Activated naive CD8-positive, alpha-beta T cell treated with anti-CD3 and anti-CD28 coated beads, Interleukin-2, amount 50 U/mL, for 24 hours (primary cell): ENCODE measurements at places on chromosomes 11 and 22.
A peak's percentile ranks its signal among the peaks of the same experiment; 100 is the strongest.

DNA sequence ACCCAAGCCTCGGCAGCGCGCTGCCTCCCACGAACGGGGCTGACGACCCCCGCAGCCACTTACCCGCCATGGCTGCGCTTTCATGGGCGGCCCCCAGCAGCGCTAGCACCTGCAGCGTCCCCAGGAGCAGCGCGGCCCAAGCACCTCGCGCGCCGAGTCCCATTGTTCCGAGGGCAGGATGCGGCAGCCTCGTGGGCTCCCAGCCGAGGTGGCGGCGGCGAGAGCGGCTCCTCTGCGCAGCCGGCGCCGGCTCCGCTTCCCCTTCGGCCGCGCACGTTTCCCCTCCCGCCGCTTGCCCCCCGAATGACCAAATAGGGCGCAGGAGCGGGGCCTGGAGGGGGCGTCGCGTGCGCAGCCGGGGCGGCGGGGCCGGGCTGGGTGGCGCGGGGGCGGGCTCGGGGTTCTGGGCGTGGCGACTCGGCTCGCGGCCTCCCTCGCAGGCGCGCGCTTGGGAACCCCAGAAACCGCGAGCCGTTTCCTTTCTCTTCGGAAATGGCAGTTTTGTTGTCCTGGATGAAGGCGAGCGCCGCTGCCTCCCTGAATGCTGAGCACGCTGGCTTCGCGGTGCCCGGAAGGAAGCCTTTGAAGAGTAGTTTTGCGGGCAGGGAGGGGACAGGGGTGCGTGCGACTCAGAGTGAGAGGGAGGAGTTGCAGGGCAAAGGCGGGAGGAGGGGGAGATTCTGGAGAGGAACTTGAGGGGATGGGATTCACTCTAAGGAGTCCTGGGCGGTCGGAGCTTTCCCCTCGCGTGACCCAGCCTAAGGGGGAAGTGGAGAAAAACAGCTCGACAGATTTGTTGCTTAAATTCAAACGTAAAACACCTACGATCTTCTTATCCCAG lies at the start of gene TMEM123:
TMEM123 (minus strand) TSS at position 305 of the 841 bp plus-strand sequence; CDS start at position 163, 142 bp downstream.
- DNase-seq = peak; percentile 94

DNA sequence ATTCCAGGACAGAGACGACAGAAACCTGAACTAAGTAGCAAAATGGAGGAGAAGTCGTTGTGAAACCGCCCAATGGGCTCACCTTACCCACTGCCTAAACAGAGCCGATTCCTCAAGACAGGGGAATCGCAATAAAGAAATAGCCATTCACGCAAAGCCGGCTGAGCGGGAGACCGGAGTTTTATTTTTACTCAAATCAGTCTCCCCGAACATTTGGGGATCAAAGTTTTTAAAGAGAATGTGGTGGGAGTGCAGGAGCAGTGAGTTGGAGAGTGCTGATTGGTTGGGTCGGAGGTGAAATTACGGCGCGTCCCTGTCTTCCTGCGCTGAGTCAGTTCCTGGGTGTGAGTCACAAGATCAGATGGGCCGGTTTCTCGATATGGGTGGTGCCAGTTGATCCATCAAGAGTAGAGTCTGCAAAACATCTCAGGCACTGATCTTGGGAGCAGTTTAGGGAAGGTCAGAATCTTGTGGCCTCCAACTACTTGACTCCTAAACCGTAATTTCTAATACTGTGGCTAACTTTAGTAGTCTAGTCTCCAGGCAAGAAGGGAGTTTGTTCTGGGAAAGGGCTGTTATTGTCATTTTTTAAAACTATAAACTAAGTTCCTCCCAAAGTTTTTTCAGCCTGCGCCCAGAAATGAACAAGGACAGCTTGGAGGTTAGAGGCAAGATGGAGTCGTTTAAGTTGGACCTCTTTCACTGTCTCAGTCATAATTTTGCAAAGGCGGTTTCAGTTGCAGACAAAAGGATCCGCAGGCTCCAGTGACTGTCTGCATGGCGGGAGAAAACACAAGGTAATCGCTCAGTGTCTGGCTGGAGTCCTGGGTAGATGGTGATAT lies 34.1 kb downstream of the OR4D9 start:
- DNase-seq = no peak

GRCh38 chr11:46290598-46291309 lies 13.3 kb downstream of the CREB3L1 start:
- DNase-seq = no peak

DNA sequence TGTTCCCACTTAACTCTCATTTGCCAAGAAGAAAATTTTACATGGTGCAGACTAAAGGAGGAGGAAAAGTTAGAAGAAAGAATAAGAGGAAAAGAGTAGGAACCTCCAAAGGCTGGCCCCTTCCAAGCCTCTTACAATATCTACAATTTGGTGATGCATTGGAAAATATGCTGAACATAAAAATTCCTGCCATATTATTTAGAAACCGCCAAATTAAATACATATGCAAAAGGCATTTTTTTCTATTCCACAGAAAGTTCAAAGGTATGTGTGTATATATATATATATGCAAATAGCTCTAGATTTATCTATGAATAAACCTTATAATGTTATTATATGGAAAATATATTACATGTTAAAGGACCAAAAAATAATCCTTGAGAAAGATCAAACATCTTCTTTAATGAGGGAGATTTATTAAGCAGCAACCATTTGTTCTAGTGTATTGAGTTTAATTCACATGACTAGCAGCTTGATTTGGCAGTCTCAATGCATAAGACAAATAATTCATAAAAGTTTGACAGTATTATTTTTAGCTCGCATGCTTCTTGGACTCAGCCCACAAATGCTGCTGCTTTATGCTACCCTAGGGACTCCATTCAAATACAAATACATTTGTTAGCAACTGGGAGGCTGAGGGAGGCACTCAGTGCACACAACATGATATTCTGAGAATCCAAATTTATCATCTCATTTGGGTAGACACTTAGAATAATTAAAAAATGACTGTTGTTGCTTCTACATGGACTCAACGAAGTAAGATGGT lies 184.9 kb downstream of the SBF2 start:
- no peak for DNase-seq
